ENCODE measurements at places on chromosomes 3 and 15.

- no peak for DNase-seq
Observed at GRCh38 chr3:61866153-61866542, 304.8 kb downstream of the PTPRG start.

GRCh38 chr3:16485395-16485992 is 28.0 kb downstream of the RFTN1 start:
- no peak for DNase-seq

DNA sequence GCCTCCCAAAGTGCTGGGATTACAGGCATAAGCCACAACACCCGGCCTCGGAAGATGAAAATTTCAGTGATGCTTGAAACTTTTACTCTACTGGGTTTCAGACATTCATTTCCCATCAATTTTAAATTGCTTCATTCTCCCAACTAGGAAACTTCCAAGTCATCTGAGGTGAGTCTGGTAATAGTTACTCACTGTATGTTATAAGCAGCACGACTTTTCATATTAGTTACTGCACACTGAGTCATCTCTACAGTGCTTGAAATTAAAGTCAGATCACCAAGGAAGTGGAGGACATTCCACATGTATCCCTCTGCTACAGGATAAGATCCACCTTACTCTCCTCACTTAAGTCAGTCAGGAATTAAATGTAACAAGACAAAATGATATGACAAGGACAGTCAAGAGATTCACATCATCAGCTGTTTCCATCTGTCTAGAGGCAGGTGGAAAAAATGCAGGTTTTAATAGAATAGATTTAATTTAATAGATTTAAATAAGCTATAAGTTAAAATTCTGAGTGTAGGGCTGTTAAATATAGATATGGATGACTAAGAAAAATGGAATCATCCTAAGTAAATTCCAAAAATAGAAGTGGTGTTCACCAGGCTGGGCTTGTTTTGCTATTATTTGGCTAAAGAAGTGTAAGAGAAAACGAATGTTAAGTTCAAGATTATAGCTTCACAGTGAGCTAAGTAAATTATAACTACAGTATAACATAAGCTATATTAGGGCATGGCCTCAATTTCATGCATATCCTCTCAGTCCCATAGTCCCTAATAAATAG is 104.4 kb downstream of the TMCO5A start:
- no peak for DNase-seq

GRCh38 chr3:188796122-188796631 is 375.6 kb upstream of the TPRG1 start:
- DNase-seq: no peak

DNA sequence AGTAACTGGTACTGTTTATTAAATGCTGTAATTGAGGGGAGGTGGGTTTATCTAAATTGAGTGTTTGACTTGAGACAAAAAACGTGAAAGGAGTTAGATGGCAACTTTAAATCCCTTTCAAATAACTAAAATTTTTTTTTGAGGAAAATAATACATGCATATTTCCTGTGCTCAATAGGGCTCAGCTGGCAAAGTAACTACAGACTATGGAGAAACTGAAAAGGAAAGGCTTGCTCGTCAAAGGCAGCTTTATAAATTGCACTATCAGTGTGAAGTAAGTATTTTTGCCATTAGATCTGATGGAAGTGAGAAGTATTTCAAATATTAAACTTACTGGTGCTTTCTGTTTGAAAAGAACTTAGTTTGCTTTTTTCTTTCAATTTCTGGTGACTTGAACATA is 72.2 kb downstream of the DZIP3 start:
- no peak for DNase-seq

DNA sequence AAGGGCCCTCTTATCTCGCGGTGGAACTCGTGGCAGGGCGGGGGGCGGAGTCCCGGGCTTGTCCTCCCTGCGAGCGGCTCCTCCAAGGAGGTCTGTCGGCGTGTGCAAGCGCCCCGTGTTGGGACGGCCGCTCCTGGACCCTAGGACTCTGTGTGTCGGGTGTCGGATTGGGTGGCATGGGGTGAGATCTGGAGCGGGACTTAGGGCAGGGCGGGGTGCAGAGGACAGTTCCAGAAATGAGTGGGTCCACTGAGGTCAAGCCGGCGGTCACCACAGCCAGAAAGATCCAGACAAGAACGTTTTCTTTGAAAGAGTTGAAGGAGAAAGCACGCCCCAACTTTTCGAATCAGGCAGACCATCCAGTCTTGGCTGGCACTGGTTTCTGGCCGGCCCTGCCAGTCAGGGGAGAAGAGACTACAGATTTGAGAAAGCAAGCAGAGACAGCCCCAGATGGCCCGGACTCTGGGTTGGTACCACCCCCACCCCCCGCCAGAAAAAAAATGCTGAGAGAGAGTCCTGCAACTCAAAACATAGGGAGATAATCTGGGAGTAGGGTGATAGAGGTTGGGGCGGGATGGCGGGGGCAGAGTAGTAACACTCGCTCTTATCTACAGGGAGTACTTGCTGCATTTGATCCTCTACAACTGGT is 784 bp upstream of the CISH start:
- no peak for DNase-seq

GRCh38 chr3:183300996-183301562 is 48.0 kb downstream of the B3GNT5 start:
- DNase-seq: no peak

All from activated naive CD8-positive, alpha-beta T cell treated with anti-CD3 and anti-CD28 coated beads, Interleukin-2, amount 10 ng/mL, durations not matched to agents 7 days and 5 days (primary cell).